ENCODE measurements at places on chromosomes 1 and 21. TPM values are rescaled to one million over a fixed set of nuclear protein-coding genes. Genes with fewer than 3 reads are reported as not detected.

Gene GSTM1
- total RNA-seq, result 6.4 TPM

Gene PKP1
- total RNA-seq, result not detected

Gene NOS1AP
- 2.5 TPM for total RNA-seq

Gene KIF1B
- 48.9 TPM for total RNA-seq

DNA sequence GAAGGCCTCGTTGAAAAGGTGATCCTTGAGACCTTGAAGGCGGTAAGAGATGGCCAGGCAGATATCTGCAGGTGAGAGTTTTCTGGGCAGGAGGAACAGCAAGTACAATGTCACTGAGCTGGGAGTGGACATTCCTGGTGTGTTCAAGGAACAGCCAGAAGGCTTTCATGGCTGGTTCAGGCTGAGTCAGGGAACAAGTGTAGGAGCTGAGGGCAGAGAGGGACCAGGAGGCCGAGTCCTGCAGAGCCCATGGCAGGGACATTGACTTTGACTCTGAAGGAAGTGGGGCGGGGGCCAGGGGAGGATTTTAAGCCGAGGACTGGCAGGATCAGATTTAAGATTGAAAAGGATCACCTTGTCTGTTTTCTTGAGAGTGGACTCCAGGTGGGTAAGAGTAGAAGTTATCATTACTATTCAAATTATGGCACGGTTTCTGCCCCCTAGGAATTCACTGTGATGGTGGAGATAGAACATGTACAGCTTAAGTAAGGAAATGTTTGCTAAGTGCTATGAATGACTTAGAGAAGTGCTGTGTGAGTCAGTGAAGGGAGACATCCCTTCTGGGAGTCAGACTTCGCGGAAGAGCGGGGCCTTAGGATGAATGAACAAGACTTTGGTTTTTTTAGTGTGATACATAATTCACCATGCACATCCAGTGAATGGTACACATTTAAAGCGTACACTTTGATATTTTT lies 202.3 kb downstream of the KIF26B start:
- DNase-seq, result no peak
- no peaks in the 10 kb centered on the region for H3K4me1 ChIP-seq
- no peaks in the 10 kb centered on the region for H3K27me3 ChIP-seq
- no peak overlapping the region for H3K4me3 ChIP-seq
- no peak overlapping the region for H3K27ac ChIP-seq
- H3K36me3 ChIP-seq, result no peaks in the 10 kb centered on the region

- no peak overlapping the region for H3K27ac ChIP-seq
- peaks cover 17% of the 10 kb centered on the region for H3K4me1 ChIP-seq
- H3K4me3 ChIP-seq, result no peak overlapping the region
- H3K36me3 ChIP-seq, result no peaks in the 10 kb centered on the region
These were observed 251.7 kb upstream of the DPYD start for GRCh38 chr1:98172578-98172977.

DNA sequence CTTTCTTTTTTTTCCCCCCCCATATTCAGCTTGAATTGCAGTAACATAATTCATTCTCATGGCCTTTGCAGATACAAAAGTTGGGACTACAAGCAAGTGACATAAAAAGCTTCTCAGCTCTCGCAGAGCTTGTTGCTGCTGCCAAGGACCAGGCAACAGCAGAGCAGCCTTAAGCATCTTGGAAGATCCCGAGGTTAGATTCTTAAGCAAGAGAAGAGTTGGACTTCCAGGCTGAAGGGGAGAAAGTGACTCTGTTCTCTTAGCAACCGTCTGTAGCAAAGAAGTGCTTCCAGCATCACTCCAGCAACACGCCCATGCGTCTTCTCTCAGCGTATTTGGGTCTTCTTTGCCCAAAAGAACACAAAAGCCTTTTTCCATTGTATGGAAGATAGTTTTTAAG lies 20.7 kb downstream of the AGT start:
- H3K4me1 ChIP-seq, result peaks cover 2% of the 10 kb centered on the region
- peaks cover 30% of the 10 kb centered on the region for H3K36me3 ChIP-seq
- H3K27me3 ChIP-seq, result no peaks in the 10 kb centered on the region
- no peak overlapping the region for H3K4me3 ChIP-seq
- H3K27ac ChIP-seq, result no peak overlapping the region

- H3K36me3 ChIP-seq, result peaks cover 5% of the 10 kb centered on the region
- H3K4me3 ChIP-seq, result no peak overlapping the region
- DNase-seq, result no peak
- H3K27ac ChIP-seq, result no peak overlapping the region
These were observed 10.5 kb downstream of the PTPRF start for GRCh38 chr1:43541141-43541540.

GRCh38 chr1:227885135-227885647 lies 62.5 kb downstream of the WNT9A start:
- H3K4me3 ChIP-seq, result no peak overlapping the region
- H3K36me3 ChIP-seq, result no peaks in the 10 kb centered on the region
- DNase-seq, result peak; percentile 81
- H3K4me1 ChIP-seq, result peaks cover 14% of the 10 kb centered on the region
- peaks cover 21% of the 10 kb centered on the region for H3K27me3 ChIP-seq
- no peak overlapping the region for H3K27ac ChIP-seq

All from osteocyte (in vitro differentiated cells).